ENCODE measurements at places on chromosomes 2 and 18.

- DNase-seq, result no peak
These were observed 246.2 kb downstream of the CYP26B1 start for GRCh38 chr2:71901466-71901865.

DNA sequence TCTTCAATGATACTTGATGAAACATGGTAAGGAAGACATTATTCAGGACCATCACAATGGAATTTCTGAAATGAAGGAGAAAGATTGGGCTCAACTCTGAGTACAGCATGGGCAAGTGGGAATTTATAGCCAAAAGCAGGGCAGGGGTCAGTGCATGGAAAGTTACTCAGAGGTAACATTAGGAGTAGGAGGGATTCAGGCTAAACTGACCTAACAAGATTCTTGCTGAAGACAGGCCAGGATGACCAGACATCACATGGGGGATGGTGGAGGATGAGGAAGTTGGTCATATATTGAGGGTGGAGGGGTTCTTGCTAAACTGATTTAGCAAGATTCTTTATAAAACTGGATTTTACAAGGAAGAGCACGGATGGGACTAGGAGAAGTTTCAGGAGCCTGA, 489.8 kb downstream of the ADCYAP1 start:
- DNase-seq, result no peak

GRCh38 chr2:182917924-182918323, 51.5 kb upstream of the FRZB start:
- DNase-seq, result no peak

GRCh38 chr18:24126155-24126961, 12.5 kb upstream of the CABYR start:
- no peak for DNase-seq

DNA sequence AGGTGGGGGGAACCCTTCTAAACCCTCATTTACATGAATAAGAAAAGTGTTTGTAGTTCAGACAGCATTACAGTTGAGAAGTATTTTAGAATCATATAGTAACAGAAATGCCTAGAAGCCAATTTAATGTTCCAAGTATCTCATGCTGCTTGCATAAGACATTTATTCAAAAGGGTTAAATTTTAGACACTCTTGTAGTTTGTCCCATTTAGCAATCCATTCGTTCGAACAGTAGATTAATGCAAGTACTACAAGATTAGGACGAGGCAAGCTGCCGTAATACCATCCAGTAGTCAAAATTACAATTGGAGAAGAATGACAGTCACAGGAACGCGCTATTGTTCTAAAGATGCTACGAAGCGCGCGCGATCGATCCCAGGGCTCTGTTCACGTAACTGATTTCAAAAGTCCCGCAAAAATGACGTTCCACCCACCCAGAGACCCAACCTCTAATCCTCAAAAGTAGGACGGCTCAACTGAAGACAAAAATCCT, 1.2 kb downstream of the TMEM237 start:
- DNase-seq, result no peak

GRCh38 chr18:7723558-7723957, 156.4 kb downstream of the PTPRM start:
- DNase-seq, result no peak

- peak; percentile 36 for DNase-seq
These were observed 12.0 kb downstream of the ONECUT2 start for GRCh38 chr18:57447154-57447621.

DNA sequence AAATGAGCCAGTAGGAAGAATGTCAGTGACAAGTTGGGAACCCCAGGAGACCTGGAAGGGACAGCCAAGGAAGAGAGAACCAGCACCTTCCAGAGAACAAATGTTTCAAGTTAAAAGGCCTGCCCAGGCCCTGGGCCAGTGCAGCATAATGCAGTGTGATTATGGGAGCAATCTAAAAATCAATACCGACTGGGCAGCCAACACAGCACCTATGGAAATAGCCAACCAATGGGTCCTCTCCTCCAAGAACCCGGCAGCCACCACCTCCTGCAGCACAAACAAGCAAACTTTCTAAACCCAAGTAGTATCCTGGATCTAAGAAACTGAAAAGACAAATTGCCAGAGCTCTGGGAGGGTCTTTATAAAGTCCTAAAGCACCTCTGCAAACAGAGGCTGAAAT, 71.7 kb downstream of the CLHC1 start:
- DNase-seq, result no peak

DNA sequence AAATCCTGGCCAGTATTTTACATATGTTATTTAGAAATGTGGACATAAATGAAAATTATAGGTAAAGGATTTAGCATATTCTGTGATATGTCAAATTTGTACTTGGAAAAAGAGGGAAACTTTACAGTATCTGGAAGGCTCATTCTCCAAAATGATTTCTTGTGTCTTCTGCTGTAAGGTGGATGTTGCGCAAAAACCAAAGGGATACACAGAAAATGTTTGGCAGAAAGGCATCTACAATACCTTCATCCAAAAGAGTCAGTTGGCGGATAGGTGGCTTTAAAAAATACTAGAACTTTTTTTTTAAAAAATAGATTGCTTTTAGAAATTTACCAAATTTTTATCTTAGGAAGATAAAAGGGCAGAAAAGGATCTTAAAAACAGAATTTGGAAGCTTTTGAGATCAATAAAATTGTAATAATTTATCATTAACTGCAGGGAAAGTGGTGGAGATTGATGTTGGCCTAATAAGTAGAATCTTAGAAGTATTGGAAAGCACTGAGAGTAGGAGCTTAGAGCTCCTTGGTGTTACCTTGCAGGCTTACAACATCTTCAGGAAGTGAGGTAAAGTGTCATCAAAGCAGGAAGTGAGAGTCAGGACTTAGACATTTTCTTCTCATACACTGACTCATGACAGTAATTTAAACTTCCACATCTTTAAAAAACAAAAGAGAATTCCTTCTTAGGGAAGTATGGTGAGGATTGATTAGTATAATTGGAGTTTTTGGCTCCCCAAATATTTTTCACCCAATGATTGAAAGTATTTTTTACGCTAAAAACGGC, 2.1 kb downstream of the NABP1 start:
- peak; percentile 90 for DNase-seq

DNA sequence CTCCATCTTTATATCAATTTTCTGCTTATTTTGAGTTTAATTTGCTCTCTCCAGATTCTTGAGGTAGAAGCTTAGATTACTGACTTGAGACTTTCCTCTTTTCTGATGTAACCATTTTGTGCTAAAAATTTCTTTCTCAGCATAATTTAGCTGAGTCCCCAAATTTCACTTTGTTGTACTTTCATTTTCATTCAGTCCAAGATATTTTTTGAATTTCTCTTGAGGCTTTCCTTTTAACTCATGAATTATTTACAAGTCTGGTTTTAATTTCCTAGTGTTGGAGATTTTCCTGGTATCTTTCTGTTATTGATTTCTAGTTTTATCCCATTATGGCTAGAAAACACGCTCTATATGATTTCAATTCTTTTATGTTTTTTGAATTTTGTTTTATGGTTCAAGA, 144.7 kb upstream of the PGAP1 start:
- DNase-seq, result no peak

DNA sequence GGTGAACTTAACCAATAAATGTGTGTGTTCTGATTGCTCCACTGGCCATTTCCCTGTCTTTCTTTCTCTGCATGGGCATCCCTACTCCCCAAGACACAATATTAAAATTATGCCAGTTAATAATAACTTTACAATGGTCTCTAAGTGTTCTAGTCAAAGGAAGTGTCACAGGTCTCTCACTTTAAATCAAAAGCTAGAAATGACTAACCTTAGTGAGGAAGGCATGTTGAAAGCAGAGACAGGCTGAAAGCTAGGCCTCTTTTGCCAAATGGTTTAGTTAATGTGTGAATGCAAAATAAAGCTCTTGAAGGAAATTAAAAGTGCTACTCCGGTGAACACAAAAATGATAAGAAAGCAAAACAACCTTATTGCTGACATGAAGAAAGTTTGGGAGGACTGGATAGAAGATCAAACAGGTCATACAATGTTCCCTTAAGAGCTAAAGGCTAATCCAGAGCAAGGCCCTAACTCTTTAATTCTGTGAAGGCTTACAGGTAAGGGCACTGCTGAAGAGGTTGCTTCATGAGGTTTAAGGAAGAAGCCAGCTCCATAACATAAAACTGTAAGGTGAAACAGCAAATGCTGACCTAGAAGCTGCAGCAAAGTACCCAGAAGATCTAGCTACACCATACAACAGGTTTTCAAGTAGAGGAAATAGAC, 44.0 kb upstream of the ARHGAP15 start:
- no peak for DNase-seq

DNA sequence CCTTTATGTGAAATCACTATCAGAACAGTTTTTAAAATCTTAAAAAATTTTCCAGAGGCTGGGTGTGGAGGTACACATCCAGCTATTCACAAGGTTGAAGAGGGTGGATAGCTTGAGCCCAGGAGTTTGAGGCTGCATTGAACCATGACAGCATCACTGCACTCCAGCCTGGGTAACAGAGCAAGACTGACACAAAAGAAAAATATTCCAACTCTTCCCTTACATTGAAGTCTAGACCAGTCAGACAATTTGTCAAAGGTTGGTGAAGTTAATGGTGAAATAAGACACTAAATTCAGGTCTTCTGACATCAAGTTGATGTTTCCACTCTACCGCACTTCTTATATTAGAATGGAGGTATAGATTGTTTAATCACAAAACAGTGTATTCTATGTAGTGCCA, 52.8 kb downstream of the HYCC2 start:
- no peak for DNase-seq

DNA sequence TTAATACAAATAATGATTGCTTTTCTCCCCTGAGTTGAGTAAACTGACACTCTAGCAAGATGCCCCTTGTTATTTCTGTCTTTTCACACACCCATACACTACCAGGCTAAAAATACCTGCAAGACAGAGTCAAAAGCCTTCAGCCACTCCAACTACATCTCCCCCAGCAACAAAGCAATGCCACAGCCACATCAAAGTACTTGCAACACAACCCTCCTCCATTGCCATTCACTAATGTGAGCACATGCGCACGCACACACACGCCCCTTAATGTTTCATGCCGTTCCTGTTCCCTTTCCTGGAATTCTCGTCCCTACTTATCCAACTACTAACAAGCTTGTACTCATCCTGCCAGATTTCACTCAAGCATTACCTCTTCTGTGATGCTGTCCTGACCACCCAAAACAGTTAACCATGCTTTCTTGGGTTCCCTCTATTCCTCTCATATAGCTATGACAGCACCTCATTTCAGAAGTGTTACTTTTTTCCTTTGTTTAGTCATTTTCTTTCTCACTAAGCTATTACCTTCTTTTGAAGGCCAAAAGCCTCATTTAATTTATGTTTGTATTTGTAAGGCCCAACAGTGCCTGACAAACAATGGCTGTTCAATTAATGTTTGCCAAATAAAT, 29.6 kb downstream of the SLC25A12 start:
- peak; percentile 71 for DNase-seq

- peak; percentile 96 for DNase-seq
These were observed 387.8 kb downstream of the IRS1 start for GRCh38 chr2:226411727-226412360.

DNA sequence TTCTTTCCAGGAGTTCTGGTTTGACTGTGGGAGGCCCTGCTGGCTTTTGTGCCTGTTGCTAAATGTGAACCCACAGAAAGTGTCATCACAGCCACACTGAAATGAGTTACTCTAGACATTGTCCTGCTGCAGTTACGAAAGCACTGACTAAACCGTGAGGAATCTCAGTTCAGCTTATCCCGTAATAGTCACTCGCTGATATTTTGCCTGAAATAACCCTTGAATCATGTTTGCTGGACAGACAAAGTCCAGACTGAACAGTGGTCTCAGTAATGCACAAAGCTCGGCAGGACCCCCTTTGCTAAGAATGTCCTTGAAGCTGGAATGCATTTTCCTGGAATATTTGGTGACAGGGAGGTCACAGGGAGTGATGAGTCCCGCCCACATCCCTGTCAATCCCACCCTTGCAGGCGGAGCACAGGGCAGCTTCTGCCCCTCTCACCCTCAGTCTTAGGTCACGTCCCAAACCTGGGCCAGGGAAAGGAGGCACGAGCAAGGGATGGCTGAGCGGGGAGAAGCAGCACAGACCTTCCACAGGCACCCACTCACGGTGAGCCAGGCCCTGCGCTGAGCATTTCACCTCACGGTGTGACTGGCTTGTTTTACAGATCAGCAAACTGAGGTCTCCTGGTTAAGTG, 53.4 kb downstream of the ADI1 start:
- DNase-seq, result peak; percentile 88

- no peak for DNase-seq
These were observed 21.6 kb downstream of the CIB4 start for GRCh38 chr2:26619521-26619951.

DNA sequence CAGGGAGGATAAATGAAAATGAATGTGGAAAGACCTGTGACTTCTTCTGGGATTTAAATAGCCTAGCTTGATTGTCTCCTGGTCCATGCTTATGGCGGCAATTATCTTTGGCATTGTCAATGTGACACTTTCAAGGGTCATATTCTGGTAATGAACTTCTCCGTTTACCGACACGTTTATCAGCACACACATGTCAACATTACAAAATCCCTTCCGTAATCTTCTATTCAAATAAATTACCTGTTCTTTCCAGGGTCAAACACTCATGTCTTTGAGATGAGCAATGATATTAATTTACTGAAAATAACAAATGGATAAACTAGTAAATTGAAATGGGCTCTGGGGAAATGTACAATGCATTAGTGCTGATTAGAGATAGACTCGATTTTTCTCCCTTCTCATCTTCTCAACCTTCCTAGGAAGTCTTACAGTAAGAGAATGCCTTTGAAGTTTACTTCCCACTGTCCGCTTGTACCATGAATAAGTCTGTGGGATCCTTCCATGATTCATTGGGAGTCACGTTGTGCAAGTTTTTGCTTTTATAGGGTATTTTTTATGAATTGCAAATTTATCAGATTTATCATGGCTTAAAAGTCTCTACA, 646.3 kb upstream of the LRATD1 start:
- DNase-seq, result no peak

DNA sequence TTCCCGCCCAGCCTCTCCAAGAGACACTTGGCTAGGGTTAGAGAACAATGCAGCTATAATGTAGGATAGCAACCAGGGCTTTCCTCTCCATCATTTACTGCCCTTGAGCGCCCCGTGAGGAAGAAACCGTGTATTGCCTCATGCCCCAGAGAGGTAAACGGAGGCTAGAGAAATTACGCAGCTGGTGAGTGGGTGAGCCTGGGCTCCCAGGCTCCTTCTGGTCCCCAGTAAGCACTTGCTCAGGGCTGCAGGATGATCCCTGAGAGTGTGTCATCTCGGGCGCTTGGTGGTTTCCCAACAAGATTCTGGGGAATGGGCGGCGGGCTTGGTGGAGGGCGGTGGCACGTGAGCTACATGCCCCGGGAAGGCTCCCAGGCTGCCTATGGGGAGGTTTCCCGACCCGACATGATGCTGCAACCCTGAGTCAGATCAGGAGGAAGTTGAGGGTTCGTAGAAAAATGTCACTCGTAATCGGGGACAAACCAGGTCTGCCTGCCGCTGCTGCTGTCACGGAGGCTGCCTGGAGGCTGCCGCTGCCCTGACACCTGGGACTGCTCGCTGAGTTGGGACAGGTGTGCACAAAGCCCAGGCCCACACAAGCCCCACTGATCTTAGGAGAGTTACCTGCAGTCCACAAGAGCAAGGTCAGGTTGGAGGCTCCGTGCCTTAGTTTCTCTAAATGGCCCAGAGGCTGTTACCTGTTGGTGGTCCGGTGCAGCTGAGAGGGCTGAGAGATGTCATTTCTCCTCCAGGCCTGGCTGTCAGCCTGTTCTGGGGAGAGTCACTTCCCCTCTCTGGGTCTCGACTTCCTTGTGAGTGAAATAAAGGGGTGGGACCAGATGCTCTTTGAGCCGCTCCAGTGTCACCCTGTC, at the start of gene GPR55:
GPR55 (minus strand) TSS at position 773 of the 872 bp plus-strand sequence. CDS start 14,280 bp downstream, outside the sequence.
- DNase-seq, result no peak

GRCh38 chr2:67649331-67650261, 252.5 kb downstream of the ETAA1 start:
- DNase-seq, result peak; percentile 27

- DNase-seq, result no peak
These were observed 68.8 kb downstream of the CLHC1 start for GRCh38 chr2:55163274-55163721.

- DNase-seq, result peak; percentile 34
These were observed 442.6 kb downstream of the CMPK2 start for GRCh38 chr2:6423157-6423556.
